ENCODE measurements at places on chromosomes 4 and X.

GRCh38 chrX:130607431-130607830 is 205.6 kb downstream of the RBMX2 start:
- no peak for DNase-seq

GRCh38 chrX:130771230-130771629 is 131.8 kb downstream of the ENOX2 start:
- no peak for DNase-seq

DNA sequence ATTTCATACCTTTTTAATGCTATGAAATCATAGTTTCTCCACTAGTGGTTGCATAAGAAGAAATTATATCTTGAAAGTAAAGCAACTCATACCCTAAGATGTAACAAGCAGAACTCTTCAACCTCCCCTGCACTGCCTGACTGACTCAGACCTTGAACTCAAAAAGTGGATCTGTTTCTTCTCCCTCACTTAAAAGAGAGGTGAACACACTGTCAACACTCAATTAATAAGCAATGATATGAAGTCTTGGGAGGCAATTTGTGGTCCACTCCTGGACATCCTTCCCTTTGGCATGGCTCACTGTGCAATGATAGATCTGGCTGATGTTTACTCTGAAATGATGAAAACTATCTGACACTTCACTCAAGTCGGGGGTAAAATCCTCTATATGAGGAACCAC is 282.0 kb upstream of the DKK2 start:
- DNase-seq = no peak

DNA sequence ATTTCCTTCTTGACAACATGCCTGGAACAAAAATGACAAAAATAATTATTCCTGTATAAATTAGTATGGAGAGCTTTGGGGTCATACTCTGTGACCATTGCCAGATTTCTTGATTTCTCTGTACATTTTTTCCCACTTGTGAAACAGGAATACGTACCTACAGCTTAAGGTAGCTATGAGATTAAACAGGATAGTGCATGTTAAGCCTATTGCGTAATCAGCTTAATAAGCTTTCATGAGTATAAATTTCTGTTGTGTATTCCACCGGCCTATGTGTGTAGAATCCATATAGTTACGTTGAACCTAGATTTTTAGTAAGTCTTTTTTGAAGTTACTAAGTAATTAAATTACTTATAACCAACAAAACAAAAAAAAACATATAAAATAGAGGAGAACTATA is 334.9 kb downstream of the DCTD start:
- DNase-seq = no peak

DNA sequence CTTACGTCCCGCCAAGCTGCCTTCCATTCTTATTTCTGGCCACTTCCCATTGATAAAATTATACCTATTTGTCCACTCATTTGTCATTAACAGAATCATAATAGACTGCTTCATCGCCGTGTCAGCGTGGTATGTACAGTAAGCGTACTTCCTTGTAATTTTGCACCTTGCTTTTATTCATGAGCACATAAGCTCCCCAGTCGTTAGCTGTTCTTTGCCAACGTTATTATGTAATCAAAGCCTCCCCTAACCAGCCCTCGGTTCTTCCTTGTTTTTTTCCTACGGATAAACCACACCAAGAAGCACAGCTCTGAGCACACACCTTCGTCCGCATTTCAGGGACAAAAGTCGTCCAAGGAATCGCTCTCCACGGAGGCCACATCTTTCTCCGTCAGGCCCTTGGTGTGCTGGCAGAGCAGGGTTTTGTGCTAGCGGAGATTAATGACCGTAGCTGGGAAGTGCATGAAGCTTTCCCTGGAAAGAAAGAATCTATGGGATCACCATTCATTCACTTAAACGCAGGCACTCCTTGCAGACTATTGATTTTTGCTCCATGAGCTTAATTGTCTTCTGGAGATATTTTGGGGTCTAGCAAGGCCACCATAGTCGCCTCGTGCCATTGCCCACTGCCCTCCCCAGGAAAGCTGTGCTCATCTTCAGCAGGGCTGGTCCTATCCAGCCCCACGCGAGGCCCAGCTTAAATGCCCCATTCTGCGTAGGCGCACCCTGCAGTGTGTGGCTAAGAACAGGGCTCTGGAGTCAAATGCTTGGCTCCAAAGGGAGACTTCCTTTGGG is 200.9 kb upstream of the PSAPL1 start:
- DNase-seq = no peak

GRCh38 chrX:48883729-48884128 is 13.8 kb downstream of the TIMM17B start:
- DNase-seq = no peak
